Mesothelial cell of epicardium (in vitro differentiated cells): ENCODE measurements at places on chromosomes 2 and 18.

DNA sequence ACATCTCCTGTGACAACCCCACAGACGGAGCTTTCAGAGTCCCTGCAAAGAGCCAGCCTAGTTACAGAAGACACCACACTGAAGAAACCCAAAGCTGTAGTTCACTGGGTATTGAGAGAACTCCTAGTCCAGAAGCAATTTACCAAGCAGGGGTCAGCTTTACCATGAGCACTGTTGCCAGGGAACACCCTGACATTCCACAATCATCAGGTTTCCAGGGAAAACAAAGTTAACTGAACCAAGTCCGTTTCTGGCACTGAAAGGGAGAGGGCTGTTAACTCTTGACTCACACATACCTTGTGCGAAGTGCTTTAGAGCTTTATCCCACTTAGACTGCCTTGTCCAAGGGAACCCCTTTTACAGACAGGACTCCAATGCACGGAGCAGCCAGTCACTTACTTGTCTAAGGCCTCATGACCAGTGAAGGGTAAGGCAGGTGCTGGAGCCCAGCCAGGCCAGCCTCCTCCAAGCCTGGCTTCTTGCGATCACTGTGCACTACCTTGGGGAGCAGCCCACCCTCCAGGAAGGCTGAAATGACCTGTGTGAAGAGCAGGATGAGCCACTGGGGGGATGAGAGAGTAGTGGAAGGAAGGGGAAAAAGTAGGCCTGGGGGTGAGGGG is 53.9 kb downstream of the REEP1 start:
- no peak for DNase-seq

GRCh38 chr18:79798999-79799370 is 1.2 kb downstream of the KCNG2 start:
- no peak for DNase-seq

DNA sequence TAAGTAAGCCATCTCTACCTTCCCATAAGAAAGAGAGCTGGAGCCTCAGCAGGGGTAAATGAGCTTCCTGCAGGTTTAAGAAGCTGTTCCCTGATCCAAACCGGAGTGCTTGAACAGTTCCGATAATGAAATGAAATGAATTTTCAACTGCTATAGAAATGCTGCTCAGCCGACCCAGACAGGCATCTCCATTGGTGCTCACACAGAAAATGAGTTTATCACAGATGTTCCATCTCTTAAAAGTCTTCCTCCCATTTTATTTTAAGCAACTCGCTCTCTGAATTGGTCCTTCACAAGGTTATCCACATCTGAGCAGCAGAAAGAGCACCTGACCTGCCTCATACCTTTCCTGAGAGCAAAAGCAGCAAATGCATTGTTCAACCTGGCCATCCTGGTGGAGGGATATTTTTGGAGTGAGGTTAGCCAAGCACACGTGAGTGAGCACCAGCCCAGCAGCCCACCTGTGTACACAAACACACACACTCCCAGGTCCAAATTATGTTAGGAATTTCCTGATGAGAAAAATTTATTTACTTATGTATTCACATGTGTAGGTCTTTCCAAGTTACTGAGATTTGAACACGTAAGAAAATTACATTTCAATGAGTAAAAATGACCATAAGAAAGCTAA is 42.2 kb upstream of the CCDC68 start:
- no peak for DNase-seq

DNA sequence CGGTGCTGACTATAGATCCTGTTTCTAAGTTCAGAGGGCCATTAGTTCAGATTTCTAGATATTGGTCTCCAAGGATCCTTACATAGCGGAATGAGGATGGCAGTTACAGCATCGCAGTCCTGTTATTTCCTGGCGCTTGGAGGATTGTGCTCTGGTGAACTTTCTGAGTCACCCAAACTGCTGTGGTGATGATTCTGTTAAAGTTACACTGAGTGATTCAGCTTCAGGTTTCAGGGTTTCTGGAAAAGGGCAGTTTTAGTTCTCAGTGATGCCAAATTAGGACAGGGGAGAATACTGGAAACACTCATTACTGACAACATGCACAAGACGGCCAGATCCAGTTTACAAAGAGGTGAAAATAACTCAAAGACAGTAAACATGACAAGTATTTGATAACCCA is 52.1 kb upstream of the ANKRD62 start:
- DNase-seq: no peak

DNA sequence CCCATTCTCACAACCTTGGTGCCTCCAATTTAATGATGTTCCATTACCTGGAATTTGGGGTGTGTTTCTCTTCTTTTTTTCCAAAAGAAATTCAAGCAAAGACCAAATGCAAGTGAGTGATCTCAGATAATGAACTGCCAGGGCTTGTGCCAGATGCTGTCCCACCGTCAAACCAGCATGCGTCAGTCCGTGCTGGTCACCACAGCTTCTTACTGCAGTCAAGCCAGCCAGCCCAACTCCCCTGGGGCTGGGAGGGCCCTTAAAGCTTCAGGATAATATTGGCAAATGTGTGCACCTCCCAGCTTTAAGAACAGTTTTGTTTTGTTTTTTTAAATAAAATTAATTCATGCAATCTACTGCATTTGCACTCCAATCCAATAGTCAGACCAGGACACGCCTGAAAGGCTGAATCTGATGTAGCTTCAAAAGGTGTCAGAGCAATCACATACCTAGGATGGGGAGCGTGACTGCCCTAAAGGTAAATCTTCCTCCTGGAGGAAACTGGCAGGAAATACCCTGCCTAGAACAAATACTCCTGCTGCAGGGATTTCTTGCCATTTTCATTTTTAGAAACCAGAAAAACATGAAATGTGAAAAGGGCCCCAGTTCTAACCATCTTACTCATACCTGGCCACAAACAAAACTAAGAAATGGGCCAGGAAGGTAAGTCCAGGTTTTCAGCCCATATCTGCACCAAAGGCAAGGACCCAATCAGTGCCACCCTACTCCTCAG is 26.8 kb upstream of the SP3 start:
- no peak for DNase-seq

DNA sequence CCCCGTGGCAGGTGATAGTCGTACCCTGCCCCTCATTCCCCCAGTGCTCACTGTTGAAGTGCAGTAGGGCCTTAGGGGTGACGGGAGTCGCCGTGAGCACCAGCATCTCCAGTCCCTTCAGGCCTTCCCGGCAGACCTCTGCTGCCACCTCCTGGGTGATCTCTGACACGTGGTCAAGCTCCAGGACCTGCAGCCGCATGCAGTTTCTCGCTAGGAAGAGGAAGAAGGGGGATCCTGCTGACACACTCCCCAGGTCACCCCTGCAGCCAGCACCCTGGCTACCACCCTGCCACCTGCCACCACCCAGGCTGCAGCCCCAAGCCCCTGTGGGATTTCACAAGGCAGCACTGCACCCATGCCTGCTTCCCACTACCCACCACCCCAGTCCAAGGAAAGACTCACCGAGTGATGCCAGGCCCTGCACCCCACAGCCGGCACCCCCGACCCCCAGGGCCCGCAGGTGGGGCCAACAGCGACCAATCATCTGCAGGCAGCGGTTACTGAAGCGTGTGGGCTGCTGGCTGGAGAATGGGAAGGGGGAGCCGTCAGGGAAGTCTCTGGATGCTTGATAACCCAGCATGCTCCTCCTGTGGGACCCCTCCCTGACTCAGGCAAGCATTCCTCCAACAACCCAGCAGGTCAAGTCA is 23.8 kb downstream of the FBXO41 start:
- DNase-seq: no peak

- DNase-seq: no peak
Observed at GRCh38 chr18:25038261-25038660, 313.7 kb downstream of the ZNF521 start.

DNA sequence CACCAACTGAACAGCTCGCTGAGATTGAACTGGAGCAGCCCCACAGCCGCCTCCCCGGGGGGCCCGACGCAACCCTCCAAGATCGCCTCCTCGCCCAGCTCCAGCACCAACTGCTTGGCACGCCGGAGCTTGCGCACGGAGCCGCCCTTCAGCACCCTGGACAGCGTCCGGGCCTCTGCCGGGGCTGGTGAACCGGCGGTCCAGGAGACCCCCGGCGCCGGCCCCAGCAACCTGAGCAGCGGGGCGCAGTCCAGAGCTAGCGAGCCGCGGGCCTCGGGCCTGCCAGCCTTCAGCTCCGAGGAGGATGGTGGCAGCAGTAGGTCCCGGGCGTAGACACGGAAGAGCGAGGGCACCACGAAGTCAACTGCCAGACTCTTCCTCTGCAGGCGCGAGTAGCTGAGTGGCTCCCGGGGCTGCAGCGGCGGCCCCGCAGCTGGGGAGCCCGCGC is 1.2 kb downstream of the ALK start:
- DNase-seq: peak; percentile 90

GRCh38 chr2:234341306-234341985 is 155.4 kb downstream of the ARL4C start:
- no peak for DNase-seq

DNA sequence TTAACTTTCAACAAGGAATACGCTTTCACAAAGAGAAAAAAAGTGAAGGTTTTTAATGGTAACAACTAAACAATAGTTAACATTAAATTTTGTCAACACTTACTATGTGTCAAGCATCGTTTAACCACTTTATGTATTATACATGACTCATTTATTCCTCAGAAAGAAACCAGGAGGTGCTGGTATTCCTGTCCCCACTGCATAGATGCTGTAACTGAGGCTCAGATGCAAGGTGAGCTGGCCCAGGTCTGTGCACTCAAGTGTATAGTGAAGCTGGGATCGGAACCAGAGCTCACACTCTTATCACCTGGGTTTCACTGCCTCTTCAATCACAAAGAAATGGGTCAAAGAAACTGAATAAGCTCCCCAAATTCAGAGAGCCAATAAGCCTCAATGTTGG is 16.5 kb downstream of the FBXO15 start:
- DNase-seq: no peak

DNA sequence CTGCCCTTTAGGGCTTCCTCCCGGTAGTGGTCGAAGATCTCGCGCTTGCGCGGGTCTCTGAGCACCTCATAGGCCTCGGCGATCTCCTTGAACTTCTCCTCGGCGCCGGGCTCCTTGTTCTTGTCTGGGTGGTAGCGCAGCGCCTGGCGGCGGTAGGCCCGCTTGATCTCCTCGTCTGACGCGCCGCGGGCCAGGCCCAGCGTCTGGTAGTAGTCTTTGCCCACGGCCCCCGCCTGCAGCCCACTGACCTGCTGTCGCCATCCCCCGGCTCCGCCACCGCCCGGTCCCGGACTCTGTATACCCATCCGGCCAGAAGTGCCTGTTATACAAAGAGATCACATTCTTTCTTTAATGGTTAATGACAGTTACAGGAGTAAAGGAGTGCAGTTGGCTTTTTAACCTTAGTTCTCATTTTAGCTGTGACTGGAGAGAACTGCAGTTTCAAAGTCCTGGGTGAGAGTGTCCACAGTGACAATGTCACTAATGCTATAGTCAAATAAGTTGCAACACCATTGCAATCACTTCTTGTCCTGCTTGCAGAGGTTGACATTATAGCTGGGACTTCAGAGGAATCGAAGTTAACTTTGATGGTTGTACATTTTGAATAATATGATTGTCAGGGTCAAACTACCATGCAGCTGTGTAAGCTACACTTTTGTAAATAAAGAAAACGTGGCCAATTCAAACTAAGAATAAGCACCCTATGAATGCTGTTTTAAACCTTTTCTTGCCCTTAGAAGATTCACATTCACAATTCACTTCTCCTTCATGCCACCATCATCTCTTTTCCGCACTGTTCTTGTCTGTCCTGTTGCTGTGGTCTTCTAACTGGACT is 35.3 kb upstream of the CAVIN2 start:
- DNase-seq: no peak

GRCh38 chr2:23590241-23590869 is 205.4 kb downstream of the KLHL29 start:
- DNase-seq: no peak

DNA sequence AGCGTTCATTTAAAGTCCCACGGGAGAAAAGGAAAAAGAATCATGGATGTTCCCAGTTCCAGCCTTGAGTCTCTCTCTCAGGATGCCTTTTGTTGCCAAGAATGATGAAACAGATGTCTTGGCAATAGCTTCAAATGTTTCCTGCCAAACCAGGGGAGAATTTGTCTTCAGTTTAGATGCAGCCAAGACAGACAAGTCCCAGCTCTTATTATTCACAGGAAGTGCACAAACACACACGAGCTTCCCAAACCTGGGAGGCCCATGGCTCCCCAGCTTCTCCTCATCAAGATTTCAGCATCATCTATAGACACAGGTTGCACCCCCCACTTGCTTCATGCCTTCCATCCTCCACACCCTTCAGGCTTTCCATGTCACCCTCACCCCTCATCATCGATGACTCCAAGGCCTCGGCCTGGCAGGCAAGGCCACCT is 45.9 kb downstream of the HS1BP3 start:
- DNase-seq: no peak

DNA sequence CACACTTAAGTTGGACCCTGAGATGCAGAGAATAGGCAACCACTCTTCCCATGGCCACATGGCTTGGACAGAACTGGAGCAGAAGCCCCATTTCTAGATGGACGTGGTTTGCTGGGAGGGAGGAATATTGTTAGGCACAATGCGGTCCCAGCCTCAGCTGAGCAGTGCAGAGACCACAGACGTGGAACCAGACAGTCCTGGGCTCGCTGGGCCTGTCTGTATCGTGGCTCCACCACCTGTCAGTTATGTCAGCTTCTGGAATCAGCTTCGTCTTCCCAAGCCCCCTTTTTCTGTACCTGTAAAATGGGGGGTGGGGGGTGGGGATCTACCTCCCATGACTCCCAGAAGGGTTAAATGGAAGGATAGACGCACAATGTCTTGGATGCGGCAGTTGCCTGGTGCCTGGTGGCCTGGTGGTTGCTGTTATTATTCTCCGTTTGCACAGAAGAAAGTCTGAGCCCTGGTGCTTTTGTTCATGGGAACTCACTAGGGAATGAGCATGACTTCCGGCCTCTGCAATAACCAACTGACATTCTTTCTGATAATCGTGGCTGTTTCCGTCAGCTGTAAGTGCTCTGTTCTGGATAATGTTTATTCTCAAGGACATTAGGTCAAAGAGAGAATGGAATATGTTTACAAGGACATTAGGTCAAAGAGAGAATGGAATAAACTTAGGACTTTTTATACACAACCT is 31.4 kb downstream of the COLEC11 start:
- DNase-seq: peak; percentile 16

DNA sequence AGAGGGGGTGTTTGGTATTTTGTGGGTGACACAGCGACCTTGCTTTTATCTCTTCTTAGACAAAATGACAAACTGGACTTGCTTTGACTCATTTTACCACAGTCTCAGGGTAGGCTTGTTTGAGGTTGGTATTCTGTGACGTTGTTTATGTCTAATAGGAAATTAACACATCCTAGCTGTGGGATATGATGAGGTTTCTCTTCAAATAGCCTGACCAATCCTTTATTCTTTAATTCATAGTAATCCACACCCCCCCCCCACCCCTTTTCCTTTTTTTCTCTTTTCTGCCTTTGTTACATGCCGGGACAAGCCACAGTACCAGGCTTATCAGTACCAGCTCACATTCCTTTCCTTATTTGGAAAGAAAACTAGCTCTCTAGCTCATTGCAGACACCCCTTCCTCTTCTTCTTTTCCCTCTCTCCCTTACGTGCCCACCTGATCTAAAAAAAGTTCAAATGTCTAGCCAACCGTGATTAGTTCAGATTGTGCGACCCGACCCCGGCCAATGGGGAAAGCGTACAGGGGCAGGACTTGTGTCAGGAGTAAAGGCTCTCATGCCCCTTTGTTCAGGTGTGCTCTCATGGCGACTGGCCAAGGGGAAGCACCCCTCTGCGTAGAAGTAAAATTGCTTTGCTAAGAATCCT is 52.2 kb upstream of the PTPRM start:
- no peak for DNase-seq
